ENCODE measurements at places on chromosomes 13 and 19.

GRCh38 chr13:60331249-60332012, 65.6 kb upstream of the TDRD3 start:
- no peak for DNase-seq

DNA sequence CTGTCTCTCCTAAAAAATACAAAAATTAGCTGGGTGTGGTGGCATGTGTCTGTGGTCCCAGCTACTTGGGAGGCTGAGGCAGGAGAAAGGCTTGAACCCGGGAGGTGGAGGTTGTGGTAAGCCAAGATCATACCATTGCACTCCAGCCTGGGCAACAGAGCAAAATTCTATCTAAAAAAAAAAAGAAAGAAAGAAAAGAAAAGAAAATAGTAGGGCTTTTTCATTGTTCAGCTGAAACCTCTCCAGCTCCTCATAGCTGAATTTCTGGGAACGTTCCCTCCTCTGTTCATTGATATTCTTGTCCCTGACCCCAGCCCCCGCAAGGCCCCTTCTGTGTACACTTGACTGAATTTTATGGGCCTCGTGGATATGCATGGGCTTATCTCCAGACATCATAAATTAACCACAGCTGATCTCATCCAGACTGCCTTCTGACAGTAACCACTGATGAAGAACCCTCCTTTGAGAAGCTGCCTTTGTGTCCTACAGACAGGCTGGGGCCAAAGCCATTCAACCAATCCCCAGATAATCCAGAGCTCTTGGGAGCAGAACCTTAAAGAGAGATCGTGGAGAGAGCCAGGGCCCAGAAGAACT, at the start of gene ELSPBP1:
TSS of gene ELSPBP1 (plus strand) at position 424 of the 594 bp plus-strand sequence. CDS start 14,036 bp downstream, outside the sequence.
- no peak for DNase-seq

DNA sequence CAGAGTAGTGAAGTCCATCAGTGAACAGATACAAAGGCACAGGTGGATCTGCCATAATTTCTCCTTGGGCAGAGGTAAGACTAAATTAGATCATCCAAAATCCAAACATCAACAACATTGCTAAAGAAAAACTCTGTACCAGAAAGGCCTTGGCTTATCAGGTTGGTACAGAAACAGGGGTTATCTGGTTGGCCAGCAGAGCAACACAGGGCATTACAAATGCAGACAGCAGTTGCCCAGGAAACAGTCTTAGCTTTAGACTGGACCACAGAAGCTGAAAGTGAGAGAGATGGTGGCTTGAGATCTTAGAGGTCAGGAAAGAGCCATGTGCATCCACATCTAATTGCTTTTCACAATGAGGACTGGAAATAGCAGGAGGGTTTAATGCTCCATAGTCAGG, 26.6 kb upstream of the DGKH start:
- DNase-seq, result no peak

DNA sequence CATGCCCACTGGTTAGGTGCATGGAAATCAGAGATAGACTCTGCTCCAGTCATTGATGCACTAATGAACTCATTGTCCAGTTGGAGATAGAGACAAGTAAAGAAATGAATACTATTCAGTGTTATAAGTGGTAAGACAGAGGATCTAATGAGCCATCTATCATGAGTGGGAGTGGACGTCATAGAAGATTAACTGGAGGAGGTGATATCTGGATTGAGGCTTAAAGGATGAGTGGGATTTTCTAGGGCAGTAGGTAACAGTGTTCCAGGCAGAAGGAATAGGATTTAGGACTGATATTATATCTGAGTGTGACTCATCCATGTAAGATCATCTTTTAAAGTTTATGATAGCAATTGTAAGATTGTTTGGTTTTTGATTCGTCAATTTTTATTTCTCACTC, 152.2 kb upstream of the CSNK1A1L start:
- DNase-seq, result no peak

DNA sequence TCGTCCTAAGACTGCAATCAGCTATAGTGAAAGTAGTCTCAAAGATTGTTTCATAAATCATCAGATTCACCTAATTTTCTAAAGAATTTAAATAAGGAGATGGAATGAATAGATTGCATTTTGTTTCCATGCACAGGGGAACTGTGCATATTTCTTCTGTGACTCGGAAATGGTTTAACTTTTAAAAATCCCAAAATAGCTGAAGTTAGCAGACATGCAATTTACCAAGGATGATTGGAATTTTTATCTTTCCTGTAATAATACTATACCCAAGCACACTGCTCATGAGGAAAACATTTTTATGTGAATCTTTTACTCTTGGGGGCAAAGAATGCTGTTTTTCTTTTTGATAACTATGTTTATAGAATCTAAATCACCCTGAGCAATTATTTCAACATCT, 15.0 kb upstream of the LMO7 start:
- no peak for DNase-seq
